ENCODE measurements at places on chromosomes 4 and X.

- no peak for DNase-seq
Observed at GRCh38 chrX:124344246-124344645, 2.1 kb upstream of the SH2D1A start.

- DNase-seq = no peak
Observed at GRCh38 chrX:136586386-136586785, 54.4 kb downstream of the VGLL1 start.

- no peak for DNase-seq
Observed at GRCh38 chr4:156939801-156940200, 31.8 kb downstream of the PDGFC start.

- peak; percentile 22 for DNase-seq
Observed at GRCh38 chrX:37060999-37061398, 52.8 kb downstream of the FAM47C start.

DNA sequence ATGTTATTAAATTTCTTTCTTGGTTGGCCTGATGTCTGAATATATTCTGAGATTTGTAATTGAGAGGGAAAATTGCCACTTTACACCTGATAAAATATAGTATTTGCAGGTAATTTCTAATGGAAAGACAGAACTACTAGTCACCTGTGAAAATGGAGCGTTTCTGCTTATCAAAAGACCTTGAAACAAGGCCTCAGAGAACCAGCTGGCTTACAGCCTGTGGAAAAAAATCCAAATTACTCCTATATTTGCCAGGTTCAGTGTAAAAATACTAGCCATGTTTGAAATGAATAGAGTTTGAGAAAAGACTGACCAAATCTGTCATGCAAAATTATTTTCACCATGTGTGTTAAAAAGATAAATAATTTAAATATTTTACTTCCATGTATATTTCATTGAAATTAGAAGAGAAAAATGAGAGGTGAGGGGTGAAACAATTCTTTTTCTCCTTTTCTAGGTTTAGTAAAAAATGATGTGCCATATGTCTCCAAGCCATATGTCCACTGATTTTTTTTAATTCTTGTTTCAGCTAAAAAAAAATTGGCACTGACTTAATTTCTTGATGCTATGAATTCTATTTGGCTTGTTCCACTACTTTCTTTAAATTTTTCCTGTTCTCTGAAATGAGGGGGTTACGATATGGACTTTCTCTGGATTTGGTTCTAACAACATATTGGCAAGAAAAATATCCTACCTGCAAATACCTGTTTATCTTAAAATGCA lies 464.9 kb downstream of the GRXCR1 start:
- no peak for DNase-seq

GRCh38 chr4:130468340-130468739 lies 1372.4 kb downstream of the C4orf33 start:
- no peak for DNase-seq

DNA sequence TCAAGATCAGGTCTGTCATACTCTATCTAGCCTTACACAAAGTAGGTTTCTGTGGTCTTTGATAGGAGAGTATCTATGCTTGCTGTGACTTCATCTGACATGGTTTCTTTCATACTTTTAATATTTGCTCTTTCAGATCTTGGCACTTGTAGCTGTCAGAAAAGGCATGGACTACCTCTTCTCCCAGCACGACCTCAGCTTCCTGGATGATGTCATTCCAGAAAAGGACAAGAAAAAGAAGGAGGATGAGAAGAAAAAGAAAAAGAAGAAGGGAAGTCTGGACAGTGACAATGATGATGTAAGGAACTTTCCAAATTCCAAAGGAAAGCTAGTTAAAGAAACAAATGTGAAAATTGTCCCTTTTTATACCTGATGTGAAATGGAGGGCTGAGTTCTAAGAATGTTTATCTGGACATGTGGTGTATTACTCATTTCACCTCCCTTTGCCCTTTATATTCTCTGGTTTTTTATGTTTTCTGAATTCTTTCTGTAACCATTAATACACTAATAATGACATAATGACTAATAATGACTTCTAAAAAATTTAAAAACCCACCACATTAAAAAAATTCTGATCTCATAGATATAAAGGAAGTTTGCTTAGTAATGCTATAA lies 221.2 kb downstream of the SLC4A4 start:
- DNase-seq = peak; percentile 76

DNA sequence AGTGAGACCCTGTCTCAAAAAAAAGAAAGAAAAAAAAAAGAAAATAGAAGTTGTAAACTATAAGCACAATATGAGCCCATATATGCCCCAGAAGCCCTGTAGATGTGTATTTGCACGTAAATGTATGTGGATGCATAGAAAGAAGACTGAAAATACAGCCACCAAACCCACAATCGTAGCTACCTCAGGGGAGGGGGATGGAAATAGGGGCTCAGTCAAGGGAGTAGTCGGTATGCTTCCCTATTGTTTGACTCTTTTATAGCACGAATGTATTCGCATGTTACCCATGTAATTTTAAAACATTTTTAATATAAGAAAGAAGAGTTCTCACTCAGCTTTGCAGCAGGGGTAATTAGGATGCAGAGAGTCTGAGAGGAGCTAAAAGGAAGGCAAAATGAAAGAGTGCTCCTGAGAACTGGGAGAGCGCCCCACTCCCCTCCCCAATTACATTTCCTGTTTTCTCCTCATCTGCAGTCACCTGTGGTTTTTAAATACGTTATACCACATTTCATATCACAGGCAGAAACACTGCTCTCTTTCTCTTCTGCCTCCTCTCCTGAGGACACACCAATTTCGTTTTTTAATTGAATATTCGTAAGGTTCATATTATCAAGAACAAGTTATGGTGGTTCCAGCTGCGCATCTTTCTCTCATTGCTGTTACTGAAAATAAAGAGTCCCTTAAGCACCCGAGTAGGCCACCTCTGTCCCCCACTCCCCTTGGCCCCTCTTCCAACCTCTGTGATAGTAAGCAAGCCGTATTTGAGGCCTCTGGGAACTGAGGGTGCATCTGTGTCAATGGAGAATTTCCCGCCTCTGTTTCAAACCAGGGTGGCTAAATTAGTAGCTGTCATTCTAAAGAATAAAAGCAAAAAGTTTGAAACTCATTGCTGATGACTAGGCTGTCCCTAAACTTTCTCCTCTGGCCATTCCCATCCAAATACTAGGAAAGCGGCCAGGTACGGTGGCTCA lies 10.7 kb downstream of the SEPTIN6 start:
- DNase-seq = no peak

- no peak for DNase-seq
Observed at GRCh38 chr4:15771216-15772058, 6.7 kb upstream of the CD38 start.

GRCh38 chr4:70651864-70652506 lies 14.3 kb downstream of the JCHAIN start:
- no peak for DNase-seq

- peak; percentile 43 for DNase-seq
Observed at GRCh38 chrX:31209005-31209628, 137.3 kb upstream of the FTHL17 start.

DNA sequence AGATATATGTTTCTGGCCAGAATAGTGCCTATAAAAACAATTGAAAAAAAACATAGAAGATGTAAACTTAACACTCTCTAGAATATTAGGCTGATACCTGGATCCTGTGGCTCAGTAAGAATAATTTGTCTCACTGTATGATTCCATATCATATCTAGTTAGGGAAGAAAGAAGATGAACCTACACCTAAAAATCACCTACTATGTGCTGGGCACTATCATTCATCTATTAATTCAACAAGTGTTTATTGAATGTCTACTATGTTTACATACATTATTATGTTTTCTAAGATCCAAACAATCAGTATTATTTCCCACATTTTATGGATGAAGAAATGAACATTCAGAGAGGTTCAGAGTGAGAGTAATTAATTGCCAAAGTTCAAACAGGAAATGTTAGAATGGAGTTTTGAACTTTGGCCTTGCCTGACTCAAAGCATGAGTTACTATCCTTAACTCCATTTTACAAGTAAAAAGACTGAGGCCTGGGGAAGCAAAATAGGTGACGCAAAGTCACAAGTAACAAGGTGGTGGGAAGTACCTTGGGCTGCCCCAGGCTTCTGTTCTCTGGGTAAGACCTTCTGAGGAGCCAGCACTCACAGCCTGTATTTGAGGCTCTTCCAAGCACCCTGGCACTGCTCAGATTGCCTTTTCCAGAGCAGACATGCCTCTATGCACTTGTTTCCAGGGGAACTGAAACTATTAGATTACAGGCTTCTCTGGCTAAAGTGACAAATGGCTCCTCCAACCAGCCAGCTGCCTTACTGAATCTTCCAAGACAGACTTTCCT lies 111.1 kb upstream of the ACSL4 start:
- DNase-seq = no peak

- no peak for DNase-seq
Observed at GRCh38 chr4:143986180-143986579, 33.0 kb downstream of the GYPB start.

- DNase-seq = no peak
Observed at GRCh38 chr4:152106781-152107321, 346.0 kb upstream of the GATB start.

- DNase-seq = no peak
Observed at GRCh38 chr4:140993370-140993769, 139.9 kb downstream of the RNF150 start.

DNA sequence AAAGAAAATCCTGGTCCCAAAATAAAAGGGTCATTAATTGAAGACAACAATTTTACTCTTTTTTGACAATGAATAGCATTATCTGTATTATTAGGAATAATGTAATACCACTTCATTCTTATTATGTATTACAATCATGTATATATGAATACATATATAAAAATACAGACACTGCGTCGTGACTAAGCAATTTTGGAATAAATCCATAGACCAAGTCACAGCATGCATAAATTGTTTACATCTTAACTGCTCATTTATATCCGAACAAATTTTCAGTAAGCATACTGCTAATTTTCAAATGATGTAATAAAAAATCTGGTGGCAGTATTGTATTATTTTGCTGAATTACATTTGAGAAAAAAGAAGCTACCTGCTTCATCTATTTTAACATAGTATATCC lies 321.6 kb upstream of the PITX2 start:
- no peak for DNase-seq
